ENCODE measurements at places on chromosomes 1 and 21.

DNA sequence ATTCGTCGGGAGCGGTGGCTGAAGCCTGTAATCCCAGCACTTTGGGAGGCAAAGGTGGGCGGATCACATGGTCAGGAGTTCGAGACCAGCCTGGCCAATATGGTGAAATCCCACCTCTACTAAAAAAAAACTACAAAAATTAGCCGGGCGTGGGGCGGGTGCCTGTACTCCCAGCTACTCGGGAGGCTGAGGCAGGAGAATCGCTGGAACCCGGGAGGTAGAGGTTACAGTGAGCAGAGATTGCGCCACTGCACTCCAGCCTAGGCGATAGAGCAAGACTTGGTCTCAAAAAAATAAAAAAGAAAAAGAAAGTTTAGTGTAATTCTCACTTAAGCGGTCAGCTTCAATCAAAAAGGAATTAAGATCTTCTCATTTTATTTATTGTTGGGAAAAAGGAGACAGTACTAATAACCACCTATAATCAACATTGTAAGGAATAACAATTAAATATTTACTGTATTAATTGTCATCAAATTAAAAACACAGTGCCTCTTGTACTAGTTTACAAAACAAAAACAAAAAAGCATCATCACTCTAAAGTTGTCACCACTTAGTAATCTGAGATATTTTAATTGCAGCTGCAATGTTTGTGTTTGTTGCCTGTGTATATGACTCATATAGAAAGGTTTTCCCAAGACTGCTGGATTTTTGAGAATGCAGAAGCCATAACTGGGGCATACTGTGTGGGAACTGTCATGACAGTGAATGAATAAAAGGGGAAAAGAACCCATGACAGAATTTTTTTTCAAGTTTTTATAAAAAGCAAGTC lies 3.7 kb downstream of the FBXO42 start:
- DNase-seq: no peak

- no peak for DNase-seq
Observed at GRCh38 chr1:119784191-119784781, 15.6 kb upstream of the HMGCS2 start.

GRCh38 chr1:15748264-15748663 lies 6.0 kb downstream of the TMEM82 start:
- DNase-seq: no peak

DNA sequence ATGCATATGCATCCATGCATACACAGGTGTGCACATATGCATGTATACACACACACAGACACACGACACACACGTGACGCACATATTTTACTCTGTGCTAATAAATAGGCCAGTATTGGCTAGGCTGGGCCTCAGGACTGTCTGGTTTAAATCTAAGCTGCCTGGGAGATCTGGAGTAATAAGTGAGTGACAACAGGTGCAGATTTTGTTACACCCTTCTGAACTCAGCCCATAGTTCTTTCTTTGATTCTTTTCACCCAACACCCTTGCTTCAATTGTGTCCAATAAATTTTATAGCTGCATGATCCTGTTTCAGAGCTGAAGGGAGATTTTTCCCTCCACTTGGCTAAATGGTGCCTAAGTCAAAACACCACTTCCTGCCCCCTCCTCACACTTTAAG lies 132.8 kb downstream of the FGGY start:
- no peak for DNase-seq

DNA sequence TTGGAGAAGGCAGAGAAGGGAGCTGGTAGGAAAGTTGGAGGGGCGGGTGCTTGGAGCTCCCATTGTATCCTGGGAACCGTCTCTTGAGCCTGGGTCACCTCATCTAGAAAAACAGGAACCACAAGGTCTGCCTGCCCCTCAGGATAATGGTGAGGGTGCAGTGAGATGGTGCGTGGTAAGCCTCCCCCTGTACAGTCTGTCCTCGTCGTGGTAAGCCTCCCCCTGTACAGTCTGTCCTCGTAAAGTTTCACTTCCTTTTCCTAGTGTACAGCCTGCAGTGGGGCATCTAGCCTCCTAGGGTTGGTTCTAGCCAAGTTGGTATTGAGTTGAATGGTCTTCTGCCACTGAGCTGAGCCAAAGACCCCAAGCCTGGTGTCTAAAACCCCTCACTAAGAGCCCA lies 66.5 kb upstream of the IGSF21 start:
- no peak for DNase-seq

DNA sequence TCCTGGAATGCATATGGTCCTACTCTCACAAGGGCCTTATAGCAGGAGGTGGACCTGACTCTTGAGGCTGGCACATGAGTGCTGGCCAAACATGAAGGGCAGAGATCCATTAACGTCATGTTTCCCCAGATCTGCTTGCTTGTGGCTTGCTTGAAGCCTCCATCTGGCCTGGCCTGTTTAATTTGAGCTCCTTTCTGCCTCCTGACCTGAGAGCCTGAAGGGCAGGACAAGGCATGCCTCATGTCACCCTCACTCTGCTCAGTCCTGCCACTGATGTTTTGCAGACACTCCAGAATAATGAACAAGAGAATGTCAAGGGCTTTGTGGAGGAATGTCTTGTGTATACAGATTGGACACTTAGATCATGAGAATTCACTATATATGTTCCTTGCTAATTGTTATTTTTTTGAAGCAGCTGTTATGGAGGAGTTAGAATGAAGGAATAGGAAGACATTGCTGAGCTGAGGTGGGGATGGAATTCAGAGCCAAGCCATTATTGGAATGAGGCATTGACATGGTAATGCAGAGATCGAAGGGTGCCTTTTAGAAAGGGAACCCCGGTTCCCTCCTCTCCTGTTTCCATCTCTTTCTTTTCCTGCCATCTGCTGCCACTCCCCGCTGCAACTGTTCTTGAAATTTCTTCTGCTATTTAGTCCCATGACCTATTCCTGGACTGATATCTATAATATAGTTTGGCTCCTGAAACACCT lies 457.0 kb upstream of the PROX1 start:
- DNase-seq: no peak

GRCh38 chr1:201059871-201060555 lies 36.5 kb upstream of the KIF21B start:
- DNase-seq: no peak

DNA sequence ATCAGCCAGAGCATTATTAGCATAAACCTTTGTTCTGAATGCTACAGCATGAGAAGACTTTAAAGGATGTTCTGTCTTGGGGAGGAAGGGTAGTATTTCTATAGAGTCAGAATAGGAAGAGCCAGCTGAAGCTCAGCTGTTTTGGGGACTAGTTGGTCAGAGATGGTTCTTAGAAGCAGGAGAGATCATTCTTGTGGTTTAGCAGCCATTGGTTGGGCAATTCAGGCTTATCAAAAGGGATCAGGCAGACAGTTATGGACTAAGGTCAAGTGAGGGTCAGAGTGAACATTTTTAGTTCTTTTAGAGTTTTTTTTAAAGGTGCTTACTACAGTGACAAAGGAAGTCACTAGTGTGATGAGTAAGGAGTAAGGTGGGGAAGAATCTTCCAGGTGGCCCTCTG lies 245.5 kb downstream of the RPS6KC1 start:
- no peak for DNase-seq

- peak; percentile 88 for DNase-seq
Observed at GRCh38 chr1:207032528-207033017, at the start of gene C1orf116. C1orf116 (minus strand) TSS chr1:207032756; CDS start chr1:207027598, 5,158 bp downstream.

Data from hepatocyte (in vitro differentiated cells).